ENCODE measurements at places on chromosomes 6 and 20.

GRCh38 chr6:160261991-160262680, 3.5 kb upstream of the SLC22A2 start:
- DNase-seq = peak; percentile 61

DNA sequence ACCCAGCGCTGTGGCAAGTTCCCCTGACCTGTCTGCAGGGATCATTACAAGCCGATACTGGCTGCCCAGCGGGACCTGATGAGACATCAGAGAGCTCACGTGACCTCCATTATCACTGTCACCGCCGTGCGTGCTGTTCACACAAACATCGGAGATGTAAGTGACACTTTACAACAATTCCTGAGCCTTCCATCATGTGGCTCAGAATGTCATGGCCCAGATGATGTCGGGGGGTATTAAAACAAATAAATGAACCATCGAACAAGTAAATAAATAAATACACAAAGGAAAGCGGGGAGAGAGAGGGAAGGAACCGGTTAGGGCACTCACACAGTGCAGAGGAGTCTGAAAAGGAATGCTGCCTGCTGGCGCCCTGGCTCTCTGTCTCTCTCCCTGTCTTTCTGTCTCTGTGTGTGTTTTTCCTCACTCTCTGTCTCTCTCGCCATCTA, 195.1 kb downstream of the BMP7 start:
- DNase-seq = peak; percentile 69

DNA sequence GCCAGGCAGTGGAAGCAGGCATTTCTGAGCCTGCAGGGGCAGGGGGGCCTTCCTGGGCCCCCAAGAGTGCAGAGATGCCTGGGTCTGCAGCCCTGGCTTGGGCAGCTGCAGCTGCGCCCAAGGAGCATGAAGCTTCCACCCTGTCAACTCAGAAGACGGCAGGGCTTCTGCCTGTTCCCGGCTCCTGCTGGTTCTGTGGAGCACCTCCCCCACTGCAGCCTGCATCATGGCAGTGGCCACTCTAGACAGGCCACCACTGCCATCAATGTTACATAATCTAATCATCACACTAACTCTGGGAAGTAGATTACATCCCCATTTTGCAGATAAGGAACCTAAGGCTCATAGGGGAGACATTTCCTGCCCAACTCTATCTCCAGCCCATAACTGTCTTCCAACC, 21.1 kb upstream of the TOP1 start:
- no peak for DNase-seq

- DNase-seq = no peak
These were observed 100.9 kb upstream of the BHLHE23 start for GRCh38 chr20:63107449-63108200.

- no peak for DNase-seq
These were observed 99.9 kb upstream of the MYL9 start for GRCh38 chr20:36441416-36441815.

- no peak for DNase-seq
These were observed 31.1 kb downstream of the TFAP2B start for GRCh38 chr6:50849796-50850180.

DNA sequence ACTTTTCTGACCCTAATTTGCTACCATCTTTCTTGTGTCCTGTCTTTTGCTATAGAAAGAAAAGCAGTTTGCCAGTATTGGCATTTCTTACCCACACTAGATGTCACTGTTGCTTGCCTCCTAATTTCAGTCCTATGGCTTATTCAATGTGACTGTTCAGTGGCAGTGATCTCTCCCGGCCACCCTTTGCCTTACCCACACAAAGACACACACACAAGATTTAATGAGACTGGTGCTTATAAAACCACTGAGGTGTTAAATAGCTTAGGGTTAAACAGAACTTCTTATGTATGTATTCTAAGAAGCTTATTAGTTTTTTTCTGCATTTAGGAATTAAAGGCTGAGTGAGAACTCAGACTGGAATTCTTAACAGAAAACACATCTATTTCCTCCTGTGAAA, 233.6 kb upstream of the ASCC3 start:
- DNase-seq = peak; percentile 49

DNA sequence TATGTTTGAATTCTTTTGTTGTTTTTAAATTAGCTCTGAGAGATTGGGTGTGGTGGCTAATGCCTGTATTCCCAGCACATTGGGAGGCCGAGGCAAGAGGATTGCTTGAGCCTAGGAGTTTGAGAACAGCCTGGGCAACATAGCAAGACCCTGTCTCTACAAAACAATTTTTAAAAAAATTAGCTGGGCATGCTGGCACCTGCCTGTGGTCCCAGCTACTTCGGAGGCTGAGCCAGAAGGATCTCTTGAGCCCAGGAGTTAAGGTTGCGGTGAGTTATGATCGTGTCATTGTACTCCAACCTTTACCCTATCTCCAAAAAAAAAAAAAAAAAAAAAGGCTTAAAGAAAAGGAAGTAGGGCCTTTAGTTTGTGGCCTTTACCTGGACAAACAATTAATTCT, 22.9 kb downstream of the DHX35 start:
- no peak for DNase-seq

- no peak for DNase-seq
These were observed 3.4 kb upstream of the ZHX3 start for GRCh38 chr20:41320976-41321375.

Measured in GM23338 (cell line).